ENCODE measurements at places on chromosomes 6 and 20.

- no peak for DNase-seq
Measured at GRCh38 chr6:102223942-102224341, 830.4 kb downstream of the GRIK2 start.

DNA sequence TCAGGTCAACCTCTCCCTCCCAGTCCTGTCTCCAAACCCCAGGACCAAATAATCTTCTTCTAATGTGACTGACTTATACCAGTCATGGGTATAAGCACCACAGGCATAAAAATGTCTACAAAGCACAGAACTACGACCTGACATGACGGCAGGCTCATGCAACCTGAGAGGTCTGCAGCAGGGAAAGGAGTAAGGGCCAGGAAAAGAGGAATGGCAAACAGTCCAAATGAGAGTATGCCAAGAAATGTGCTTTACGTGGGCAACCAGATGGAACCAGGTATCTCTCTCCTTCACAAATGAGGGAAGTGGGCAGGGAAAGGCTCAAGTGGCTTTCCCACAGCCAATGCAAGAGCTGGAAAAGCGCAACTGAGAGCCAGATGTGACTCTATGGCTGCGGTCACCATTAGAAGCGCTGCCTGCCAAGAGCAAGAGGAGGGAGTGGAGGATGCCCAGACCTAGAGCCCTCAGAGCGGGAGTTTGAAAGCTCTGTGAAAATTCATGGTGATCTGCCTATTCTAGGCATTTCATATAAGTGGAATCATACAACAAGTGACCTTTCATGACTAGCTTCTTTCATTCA is 6.0 kb downstream of the APMAP start:
- DNase-seq = no peak

DNA sequence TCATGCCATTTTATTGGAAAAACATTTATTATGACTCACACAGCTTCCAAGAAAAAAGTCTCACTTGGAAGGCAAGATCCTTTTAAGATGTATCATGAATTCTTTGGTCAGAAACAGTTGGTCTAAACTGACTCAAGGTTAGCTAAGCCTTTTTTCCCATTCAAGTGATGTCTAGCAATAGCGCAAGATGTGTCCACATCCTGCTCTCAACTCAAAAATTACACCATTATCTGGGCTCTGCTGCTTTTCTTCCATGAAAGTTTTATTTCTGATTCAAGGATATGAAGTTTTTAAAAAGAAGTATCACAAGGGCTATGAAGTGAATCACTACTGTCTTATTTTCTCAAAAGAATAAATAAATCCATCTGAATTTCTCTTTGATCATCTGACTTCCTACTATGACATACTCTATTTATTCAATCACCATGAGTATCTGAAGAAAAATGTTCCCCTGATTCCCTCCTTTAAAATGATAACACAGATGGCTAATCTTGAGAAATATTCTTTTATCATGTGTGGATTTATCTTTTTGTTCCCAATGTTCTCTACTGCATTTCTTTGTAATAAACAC is 139.2 kb downstream of the AHI1 start:
- no peak for DNase-seq

GRCh38 chr6:116542426-116542825 is 3.1 kb downstream of the TRAPPC3L start:
- no peak for DNase-seq

GRCh38 chr6:22807818-22808217 is 238.5 kb downstream of the HDGFL1 start:
- no peak for DNase-seq

DNA sequence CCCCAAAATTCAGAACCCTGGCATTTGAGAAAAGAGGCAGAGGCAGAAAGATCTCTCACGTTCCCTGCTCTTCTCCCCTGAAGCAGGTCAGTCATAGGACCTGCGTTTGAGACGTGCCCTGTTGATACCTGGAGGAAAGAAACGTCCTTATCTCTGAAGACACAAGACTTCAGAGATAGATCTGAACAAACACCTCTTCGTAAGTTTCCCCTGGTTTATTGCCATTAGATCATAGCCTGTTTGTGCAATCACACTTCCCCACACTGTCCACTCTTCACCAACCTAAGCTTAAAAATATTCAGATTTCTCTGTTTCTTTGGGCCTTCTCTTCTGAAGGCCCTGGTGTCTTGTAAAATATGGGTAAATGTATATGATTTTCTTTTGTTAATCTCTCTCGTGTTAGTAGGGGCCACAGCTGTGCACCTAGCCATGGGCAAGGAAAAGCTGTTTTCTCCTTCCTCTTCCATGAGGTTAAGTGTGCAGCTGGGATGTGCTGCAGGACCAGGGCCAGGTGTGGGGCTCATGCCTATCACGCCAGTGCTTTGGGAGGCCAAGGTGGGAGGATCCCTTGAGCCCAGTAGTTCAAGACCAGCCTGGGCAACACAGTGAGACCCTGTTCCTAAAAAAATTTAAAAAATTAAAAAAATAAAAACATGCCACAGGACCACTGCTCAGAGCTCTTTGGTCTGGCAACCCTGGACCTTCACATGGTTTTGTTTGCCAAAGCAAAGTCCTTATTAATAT is 4.7 kb upstream of the SLC22A2 start:
- DNase-seq = no peak

DNA sequence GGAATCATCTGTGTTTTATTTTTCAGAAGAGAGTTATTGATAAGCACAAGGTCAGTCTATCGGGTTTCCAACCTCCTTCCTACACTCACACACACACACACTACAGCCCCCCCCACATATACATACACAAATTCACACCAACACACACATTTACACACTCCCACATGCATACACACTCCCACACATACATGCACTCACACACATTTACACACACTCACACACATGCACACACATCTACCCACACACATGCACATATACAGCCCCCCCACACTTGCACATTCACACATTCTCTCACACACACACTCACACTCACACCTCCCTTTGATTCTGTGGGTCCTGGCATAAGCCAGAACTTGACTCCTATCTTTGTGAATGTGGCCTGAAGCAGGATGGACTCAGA is 34.5 kb upstream of the PAX1 start:
- DNase-seq = no peak

- DNase-seq = no peak
Measured at GRCh38 chr20:54368570-54368969, 106.8 kb upstream of the DOK5 start.

DNA sequence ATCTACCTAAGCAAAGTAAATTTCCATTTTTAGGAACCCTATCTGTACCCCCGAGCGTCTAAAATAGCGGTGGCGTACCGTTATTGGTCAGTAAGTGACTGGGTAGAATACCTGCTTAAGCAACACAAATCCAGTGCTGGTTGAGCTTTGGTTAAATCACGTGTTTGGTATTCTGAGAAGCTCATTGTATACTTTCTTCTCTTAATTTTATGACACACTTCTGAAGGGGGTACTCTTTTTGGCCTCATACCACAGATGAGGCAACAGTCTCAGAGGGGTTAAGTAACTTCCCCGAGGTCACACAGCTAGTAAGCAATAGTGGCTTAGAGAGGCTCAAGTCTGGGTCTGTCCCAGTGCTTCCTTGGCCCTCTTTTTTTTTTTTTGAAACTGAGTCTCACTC is 151.2 kb downstream of the TFAP2C start:
- no peak for DNase-seq

DNA sequence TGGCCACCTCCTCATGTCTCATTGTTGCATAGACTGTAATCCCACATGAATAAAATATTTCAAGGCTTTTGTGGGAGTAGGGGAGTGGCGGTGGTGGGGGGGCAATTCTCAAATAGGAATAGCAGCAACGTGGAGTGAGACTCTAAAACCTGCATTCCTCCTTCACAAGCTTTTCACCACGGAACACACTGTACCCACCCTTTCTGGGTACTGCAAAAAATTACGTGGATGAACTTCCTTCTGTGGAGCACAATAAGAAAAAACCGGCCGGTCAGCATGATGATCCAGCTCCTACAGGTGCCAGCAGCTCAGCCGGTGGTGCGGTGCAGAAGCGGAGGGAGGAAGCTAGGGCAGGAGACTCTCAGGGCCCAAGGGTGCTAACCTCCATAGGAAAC is 930 bp upstream of the RRAGD start:
- DNase-seq = no peak

DNA sequence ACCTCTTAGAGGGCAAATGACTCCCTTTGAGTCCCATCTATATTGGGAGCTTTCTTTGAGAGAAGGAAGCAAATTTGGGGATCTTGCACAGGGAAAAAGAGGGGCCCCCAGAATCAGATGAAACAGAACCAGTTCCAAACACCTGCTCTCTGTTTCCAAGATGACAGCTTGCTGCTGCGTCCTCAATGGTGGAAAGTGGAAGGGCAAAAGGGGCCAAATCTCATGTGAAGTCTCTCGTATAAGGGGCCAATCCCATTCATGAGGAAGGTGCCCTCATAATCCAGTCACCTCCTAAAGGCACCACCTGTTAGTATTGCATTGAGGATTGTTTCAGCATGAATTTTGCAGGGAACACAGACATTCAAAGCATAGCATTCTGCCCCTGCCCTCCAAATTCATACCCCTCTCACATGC is 483 bp upstream of the SERPINB1 start:
- no peak for DNase-seq

Measured in hippocampal formation (tissue), 2 donors.